Cerebellum (tissue), 4 donors: ENCODE measurements at places on chromosomes 12 and 14. TPM values are rescaled to one million over a fixed set of nuclear protein-coding genes. Genes with fewer than 3 reads are reported as not detected.

CLEC7A gene
- 1.6 TPM for total RNA-seq

LTBP2 gene
- total RNA-seq: 0.91 TPM

KRT1 gene
- total RNA-seq: 0.64 TPM

GYS2 gene
- not detected for total RNA-seq

RPS6KA5 gene
- total RNA-seq: 10.6 TPM

ANKRD33 gene
- total RNA-seq: 0.09 TPM

GLS2 gene
- 6.1 TPM for total RNA-seq

KLRB1 gene
- not detected for total RNA-seq

GALNT16 gene
- total RNA-seq: 9.3 TPM

KCNK13 gene
- total RNA-seq: 0.82 TPM
